Vagina (tissue), 2 donors: ENCODE measurements at places on chromosomes 16 and 17.

GRCh38 chr17:56822725-56823124 lies 11.0 kb downstream of the C17orf67 start:
- no peak for DNase-seq

GRCh38 chr17:7862692-7863437 lies 5.1 kb downstream of the CYB5D1 start:
- DNase-seq: peak; percentile 14

DNA sequence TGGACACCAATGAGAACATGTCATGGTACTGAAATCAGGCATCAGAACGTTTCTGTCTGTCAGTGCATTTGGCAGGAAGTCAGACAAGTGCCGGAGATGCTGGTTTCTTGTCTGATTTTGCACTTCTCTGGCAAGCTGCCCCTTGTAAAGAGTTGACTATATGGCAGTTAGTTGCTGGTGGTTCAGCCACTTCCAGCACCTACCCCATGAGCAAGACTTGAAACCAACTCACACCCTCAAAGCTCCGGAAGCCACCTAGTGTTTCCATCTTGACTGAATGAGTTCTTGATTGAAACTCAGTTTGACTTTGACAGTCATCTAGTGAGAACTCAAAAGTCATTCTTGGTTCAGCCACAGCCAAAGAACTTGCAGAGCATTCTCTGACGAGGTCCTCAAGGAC lies 225.1 kb downstream of the SPECC1 start:
- DNase-seq: no peak

- DNase-seq: peak; percentile 52
Observed at GRCh38 chr17:9024497-9024896, 3.2 kb downstream of the NTN1 start.

- DNase-seq: no peak
Observed at GRCh38 chr17:47180337-47180736, 8.8 kb downstream of the CDC27 start.

- no peak for DNase-seq
Observed at GRCh38 chr16:16797239-16797638, 418.3 kb downstream of the NPIPA7 start.

DNA sequence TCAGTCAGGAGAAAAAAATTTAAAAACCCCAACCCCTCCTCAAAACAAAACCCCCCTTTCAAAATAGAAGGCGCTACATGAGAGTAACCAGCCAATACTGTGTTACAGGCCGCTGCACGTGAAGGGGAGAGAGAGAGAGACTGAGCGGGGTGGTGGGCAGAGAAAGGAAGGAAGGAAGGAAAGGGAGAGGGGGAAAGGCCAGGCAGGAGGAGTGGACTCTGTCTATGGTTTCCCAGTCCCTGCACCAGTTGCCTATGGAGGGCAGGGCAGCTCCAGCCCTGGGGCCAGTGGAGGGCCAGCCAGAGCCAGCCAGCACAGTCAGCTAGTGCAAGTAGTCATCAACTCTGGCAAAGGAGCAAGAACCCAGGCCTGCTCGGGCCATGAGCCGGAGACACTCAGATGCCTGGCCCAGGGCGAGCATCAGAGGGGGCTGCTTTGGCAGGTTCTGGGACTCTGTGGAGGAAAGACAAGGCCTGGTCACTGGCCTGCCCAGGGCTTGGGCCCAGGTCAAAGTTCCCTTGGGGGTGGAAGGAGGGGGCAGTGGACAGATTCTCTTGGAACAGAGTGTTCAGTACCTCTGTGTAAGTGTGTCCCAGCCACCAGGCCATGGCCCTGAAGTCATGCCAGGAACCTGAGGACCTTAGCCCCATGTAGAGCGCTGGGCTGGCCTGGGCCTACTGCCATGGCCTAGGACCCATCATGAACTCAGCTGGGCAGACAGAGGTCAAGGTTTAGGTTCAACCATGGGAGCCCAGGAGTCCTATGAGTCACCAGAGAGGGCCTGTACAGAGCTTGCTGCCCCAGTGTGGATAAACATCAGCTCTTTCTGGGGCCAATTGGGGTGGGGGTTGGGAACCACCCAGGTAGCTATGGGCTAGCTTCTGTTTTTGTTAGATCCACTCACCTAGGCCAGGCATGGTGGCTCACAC lies 7.3 kb upstream of the GFOD2 start:
- DNase-seq: no peak

DNA sequence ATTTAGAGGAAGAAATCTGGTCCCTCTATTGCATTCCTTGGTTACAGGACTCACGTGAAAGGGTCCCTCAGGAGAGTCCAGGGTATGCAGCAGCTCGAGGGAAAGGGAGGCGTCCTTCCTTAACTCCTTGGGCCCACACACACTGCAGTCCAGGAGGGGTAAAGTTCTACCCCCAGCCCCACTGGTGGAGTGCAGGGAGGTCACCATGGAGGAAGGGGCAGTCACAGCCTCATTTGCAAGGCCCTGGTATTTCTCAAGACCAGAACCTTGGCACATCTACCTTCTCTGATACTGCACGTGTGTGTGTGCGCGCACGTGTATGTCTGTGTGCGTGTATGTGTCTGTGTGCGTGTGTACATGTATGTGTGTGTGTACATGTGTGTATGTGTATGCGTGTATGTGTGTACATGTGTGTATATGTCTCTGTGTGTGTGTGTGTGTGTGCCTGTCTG lies 11.1 kb downstream of the HIC1 start:
- DNase-seq: no peak

GRCh38 chr16:67975321-67976105 lies 4.8 kb downstream of the DPEP3 start:
- DNase-seq: no peak

DNA sequence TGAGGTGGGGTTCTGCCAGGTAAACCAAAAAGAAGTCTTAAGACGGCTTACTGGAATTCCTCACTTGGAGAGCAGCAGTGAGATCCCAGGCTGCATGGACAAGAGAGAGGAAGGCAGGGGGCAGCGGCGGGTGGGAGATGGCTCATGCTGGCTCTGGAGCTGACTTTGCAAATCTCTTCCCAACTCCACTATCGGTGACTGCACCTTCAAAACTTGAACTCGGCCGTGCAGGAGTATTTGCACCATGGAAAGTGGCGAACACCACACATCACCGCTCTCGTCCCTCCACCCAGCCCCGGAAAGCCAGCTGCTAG lies 16.7 kb downstream of the CA5A start:
- DNase-seq: no peak

GRCh38 chr17:48459070-48459844 lies 29.2 kb upstream of the SKAP1 start:
- no peak for DNase-seq

DNA sequence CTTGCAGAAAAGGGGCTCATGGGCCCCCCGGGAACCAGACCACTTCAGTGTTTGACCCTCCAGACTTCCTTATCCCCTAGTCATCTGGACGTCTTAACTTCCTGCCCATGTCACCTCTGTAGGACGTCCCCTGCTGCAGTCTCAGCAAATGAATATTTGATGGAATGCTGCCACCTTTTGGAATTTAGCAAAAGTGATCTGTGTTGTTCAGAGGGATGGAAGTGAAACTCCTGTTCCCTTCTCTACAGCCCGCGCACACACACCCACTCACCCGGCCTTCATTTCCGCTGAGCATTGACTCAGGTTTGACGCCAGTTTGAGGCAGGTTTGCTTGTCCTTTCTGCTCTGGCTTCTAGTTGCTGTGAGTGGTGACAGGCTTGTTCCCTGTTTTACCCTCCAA lies 507.2 kb upstream of the EEF2KMT start:
- no peak for DNase-seq

- no peak for DNase-seq
Observed at GRCh38 chr17:64037802-64038201, 17.4 kb upstream of the ICAM2 start.

- no peak for DNase-seq
Observed at GRCh38 chr17:66605541-66605940, 229.4 kb upstream of the CACNG5 start.

- DNase-seq: no peak
Observed at GRCh38 chr16:63629272-63629671, 1492.6 kb downstream of the CDH11 start.

DNA sequence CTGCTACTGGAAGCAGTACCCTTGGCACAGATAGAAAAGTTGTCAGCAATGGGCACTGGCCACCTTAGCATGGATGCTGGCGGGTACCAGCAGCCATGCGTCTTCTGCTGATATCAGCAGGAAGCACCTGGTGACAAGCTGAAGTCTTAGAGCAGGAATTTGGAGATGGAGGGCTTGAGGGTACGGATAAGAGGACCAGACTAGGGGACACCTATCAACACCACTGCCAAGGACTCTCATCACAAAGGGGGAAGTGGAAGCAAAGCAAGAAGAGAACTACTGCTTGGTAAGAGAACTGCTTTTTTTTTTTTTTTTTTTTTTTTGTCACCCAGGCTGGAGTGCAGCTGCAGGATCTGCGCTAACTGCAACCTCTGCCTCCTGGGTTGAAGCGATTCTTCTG lies 35.4 kb upstream of the LYRM9 start:
- no peak for DNase-seq

- DNase-seq: no peak
Observed at GRCh38 chr17:10713318-10713717, 15.9 kb downstream of the ADPRM start.

- DNase-seq: no peak
Observed at GRCh38 chr17:61196302-61196704, 203.3 kb upstream of the TBX2 start.

DNA sequence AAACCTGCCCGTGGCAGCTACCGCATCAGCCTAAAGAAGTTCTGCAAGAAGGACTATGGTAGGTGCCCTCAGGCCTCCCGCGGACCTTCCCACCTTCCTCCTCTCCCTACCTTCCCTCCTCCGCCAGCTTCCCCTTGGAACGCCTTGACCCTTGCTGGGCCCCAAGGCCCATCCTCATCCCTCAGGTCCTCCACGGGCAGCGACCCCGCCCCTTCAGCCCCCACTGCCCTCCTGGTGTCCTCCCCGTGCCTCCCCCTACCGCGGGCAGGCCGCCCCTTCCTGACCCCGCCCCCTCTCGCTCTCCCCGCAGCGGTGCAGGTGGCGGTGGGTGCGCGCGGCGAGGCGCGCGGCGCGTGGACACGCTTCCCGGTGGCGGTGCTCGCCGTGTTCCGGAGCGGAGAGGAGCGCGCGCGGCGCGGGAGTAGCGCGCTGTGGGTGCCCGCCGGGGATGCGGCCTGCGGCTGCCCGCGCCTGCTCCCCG lies 1.4 kb upstream of the TBC1D24 start:
- no peak for DNase-seq

- no peak for DNase-seq
Observed at GRCh38 chr16:52817696-52818095, 235.0 kb downstream of the CHD9NB start.

DNA sequence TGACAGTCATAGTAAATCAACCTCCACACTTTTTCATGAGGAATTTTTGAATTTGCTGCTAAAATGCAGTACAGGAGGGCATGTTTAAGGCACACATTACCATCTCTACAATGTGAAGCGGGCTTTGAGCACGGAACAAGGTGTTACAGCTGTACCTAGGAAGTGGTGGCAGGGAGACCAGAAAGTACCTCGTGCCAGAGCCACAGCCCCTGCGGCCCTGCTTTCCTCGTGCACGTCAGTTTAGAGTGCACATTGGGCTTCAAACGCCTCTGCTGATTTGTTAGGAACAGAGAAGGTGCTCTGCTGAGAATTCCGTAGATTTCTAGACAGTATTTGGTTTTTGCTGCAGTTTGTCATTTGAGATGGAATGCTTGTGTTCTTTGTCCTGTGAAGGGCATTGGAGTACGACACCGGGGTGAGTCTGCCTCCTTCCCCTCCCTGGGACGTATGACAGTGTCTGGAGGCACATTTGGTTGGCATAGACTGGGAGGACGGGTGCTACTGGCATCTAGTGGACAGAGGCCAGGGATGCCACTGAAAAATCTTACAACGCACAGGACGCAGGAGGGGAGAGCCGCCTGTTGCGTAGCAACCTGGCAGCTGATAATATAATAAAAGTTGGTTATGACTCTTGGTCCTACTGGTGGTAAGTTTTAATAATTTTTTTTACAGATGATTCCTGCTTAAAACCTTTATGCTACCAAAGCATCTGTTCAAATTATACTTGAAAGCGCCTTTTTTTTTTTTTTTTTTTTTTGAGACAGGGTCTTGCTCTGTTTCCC lies 9.1 kb downstream of the FOXK2 start:
- DNase-seq: no peak

DNA sequence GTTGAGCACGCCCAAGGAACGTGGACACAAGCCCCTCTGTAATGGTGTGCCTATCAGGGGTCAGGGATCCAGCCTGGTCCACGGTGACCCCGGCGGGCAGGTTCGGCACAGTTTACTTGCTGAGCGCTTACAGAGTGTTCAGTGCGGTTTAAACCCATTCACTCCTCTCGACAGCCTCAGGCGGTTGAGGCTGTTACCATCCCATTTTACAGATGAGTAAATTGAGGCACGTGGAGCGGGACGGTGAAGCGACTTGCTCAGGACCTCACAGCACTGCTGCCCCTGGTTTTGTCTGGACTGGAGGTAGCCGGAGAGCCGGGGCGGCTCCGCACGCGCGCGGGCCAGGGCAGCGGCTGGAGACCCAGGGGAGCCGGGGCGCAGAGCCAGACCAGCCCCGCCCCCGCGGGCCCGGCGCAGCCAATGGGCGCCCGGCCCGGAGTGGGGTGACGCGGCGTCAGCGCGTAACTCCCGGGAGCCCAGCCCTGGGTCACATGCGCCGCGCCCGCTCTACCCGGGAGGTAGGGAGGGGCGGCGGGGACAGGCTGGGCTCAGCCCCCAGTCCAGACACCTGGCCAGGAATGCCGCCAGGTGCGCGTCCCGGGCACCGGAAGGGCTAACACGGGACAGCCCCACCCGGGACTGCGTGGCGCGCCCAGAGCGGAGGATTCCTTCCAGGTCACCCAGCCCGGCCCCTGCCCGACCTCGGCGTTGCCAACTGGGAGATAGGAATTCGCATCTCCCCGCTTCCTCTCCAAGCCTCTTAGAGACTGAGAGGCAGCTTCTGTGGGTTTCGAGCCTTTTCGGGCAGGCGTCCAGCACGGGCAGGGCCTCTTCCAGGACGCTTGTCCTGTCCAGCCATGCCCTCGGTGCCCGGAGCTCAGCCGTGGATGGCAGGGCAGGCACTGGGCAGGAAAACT lies 3.3 kb upstream of the SREBF1 start:
- no peak for DNase-seq

- DNase-seq: peak; percentile 87
Observed at GRCh38 chr17:43169561-43170139, 1.4 kb upstream of the NBR1 start.
